ENCODE measurements at places on chromosomes 12 and 14.

DNA sequence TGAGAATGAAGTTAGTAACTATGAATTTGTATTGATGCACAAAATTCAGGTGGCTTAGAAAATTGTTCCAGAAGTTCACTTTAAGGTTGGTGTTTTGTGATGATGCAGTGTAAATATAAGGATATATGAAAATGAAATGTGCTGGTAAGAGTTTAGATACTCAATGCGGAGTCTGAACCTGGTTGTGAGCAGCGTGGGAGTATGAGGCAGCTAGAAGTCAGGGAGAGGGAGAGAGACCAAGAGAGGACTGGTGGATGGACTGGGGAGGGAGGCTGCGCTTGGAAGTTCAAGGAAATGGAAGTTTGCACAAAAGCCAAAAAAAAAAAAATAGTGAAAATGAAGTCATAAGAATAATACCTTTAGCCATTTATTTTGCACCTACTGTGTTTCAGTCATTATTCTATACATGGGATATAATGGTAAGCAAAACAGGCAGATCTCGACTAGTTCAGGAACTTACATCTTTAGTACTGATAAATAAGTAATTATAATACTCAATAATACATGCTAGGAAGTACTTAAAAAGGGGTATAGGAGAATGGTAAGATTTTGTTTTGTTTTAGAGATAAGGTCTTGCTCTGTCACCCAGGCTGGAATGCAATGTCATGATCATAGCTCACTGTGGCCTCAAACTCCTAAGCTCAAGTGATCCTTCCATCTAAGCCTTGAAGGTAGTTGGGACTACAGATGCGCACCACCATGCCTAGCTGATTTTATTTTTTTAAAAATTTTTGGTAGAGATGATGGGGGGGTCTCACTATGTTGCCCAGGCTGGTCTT lies 10.0 kb upstream of the RAB21 start:
- no peak for DNase-seq

DNA sequence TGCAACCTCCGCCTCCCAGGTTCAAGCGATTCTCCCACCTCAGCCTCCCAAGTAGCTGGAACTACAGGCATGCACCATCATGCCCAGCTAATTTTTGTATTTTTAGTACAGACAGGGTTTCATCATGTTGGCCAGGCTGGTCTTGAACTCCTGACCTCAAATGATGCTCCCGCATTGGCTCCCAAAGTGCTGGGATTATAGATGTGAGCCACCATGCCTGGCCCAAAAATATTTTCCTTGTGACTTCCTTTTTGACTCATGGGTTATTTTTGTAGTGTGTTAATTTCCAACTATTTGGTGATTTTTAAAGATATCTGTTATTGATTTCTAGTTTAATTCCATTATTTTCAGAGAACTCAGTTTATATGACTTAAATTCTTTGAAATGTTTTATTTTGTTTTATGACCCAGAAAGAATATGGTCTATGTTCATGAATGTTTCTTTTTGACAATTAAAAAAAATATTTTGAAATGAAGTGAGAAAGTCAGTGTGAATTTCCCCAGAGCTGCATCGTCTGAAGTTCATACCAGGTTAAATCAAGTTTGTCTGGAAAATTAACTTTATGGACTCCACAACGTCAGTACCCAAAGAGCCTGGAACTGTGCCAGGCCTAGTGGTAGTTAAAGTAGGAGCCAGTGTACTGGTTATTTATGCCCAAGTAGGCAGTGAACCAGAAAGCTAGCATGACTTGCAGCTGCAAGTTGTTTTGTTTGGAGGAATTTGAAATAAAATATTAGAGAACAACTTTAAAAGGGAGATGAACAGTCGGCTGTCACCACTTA lies 2.8 kb upstream of the CDKL1 start:
- no peak for DNase-seq

GRCh38 chr14:70425354-70425753 lies 8.5 kb upstream of the SYNJ2BP start:
- no peak for DNase-seq

DNA sequence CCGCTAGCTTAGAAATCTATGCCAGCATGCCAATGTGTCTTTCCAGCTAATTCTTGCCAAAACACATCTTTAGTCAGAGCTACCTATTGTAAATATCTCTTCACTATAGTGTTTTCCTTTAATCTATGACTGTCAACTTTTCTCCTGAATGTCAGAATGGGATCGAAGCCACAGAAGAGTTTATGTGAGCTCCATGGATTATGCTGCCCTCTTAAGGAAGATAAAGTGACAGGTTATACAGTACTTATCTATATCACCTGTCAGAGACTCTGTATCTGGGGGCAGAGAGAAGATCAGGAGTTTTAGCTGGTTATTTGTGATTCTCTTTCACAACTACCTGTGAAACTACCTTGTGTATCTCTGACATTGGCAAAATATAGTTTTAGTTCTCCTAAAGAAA lies 204.3 kb upstream of the SEL1L start:
- no peak for DNase-seq

DNA sequence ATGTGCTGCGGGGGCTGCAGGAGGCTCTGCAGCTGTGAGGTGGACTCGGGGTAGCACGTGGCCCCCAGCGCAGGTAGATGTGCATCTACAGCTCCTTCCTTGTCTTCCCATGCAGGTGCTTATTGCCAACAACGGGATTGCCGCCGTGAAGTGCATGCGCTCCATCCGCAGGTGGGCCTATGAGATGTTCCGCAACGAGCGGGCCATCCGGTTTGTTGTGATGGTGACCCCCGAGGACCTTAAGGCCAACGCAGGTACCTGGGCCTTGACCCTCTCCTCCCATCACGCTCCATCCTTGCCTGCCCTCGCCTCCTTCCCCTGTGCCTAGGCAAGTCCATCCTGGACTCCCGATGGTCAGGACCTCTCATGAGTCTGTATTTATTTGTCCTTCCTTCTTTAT lies 51.4 kb downstream of the ACACB start:
- no peak for DNase-seq

- no peak for DNase-seq
These were observed 111.1 kb upstream of the PLEKHA5 start for GRCh38 chr12:19018302-19018970.

DNA sequence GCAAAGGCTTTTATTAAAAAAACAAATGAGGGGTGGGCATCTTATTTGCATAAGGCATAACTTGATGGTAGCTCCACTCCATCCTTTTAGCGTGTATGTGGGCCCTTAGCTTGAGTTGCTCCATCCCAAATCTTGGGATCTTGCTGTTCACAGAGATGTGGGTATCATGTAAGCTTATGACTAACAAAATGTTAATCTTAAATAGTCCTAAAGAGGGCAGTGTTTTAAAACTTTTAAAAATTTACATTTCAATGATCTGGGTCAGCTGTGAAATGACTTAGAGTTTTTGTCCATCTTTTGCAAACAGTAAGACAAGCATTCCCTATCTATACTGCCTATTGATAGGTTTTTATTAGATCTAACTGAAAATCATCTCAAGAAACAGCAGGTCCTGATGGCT lies 86.0 kb downstream of the SLCO1A2 start:
- no peak for DNase-seq

GRCh38 chr12:95574799-95575452 lies 23.6 kb upstream of the USP44 start:
- DNase-seq, result no peak

GRCh38 chr14:75489480-75489837 lies 32.8 kb upstream of the BATF start:
- no peak for DNase-seq

- DNase-seq, result no peak
These were observed 14.1 kb downstream of the RILPL1 start for GRCh38 chr12:123519141-123520001.

DNA sequence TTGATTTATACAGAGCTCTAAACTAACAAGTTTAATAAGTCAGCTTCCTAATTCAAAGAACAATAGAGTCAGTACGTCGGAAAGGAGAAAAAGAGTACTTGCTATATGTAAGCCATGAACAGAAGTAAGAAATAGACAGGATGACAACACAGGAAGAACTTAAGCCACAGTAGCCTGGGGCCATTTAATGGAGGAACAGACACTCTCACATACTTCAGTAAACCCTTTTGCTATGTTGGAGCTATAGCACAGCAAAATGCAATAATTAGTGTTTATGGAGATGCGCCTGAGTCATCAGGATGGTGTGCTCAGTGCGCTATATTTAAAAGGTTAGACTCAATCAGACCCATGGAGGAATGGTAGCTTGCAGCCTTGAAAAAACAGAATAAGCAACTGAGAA lies 61.0 kb downstream of the SRGAP1 start:
- DNase-seq, result no peak

DNA sequence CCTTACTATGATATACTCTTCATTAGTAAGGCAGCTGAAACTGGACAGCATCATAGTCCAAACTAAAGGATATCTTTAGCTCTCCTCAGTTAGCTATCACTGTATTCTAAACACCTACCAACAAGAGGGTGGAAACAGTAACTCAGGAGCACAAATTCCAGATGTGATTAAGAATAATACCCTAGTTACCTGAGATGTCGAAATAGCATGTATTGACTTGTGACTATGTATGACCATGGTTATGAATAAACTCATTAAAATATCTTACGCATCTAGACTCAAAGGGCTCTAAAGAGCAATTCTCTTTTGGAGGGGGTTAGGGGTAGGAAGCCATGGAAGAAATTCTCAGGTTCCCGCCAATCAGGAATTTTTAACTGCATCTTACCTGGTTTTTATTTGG lies 90.8 kb downstream of the C2CD5 start:
- DNase-seq, result no peak

DNA sequence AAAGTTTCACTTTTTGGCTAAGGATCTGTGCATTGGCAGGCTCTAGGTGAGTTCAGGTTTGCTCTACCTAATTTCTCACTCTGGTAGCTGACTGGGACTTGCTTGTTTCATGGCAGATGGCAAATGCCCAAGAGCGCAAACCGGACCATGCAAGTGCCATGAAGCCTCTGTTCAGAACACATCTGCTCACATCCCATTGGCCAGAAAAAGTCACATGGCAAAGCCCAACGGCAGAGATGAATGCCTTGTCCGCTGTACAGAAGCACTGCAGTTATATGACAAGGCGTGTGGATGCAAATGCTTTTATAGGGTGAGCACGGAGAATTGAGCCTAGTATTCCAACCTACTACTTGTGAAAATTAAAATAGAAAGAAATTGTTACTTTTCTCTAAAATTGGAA lies 202.2 kb upstream of the HMGA2 start:
- no peak for DNase-seq

DNA sequence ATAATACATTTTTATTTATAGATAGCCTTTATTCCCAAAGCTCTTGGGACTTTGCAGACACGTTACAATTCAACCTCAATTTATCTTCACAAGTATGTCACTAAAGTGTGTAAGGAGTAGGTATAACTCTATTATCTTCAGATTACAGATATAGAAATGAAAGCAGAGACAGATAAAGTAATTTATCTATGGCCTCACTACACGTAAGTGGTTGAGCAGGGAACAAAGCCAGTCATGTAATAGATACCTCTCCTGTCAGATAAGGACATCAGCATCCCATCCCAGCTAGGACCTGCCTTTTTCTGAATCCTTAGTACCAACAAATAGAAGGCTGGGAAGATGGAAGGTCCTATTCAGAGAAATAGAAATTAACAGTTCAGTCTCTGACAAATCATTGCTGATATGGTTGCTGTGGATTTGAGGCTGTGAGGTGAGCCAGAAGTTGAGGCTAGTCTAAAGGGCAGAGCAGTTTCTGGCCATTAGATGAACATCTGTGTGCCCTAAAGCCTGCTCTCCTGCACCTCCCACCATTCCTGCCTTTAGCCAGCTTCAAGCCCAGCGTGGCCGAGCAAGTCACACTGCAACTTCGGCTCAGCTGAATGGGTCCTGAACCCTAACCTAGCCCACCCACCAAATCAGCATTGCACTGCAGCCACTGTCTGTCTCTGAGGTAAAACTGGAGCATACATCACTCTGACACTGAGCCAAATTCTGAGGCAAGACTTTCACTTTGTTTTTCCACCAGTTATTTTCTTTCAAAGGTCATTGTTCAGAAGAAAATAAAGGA lies 71.1 kb upstream of the PLEKHA5 start:
- DNase-seq, result no peak

DNA sequence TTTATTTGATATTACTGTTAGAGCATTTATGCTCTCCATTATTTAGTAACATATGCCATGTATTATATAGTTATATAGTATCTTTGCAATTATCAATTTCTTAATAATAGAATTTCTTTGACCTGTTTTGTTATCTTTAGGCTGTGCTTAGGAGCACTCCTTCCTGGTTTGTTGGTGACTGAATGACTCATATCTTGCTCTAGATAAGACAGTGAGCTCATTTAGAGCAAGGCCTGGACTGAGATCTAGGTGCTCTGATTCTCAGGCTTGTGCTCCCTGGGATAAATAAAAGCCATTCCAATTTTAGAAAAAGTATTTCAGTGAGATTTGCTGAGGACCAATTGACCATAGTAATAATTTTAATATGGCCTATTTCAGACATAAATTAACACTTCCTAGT lies 951.2 kb downstream of the FLRT2 start:
- DNase-seq, result no peak

DNA sequence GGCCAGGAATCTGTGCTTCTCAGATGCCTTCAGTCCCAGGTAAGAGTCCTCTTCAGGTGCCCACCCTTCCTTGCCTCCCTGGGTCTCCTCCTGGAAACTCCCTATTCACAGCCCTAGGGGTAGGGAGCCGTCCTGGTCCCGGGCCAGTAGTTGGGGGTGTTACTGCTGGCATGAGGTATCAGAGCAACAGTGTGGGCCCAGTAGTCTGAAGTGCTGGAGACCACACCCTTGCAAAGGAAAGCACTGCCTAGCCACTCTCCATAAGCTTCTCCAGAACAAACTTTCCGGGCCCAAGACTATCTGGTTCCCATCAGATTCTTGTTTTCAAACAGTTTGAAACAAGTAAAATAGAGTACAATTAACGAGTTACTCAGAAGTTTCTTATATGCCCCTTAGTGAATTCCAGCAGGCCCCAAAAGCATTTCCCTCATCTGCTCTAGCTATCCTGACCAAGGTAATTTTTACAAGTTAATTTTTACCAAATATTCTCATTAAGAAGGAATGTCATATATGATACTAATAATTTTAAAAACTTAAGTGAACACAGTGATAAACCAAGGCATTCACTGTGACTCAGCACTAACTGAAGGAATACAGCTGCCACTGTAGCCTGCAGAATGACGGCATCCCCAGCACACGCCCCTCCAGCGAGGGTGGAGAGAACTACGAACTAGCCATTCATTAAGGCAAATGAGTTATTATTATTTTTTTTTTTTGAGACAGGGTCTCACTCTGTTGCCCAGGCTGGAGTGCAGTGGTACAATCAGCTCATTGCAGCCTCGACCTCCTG lies 49.4 kb downstream of the MOK start:
- no peak for DNase-seq
